ENCODE measurements at places on chromosomes 12 and 14. TPM values are rescaled to one million over a fixed set of nuclear protein-coding genes. Genes with fewer than 3 reads are reported as not detected.

The OAS3 gene
- total RNA-seq, result 22.1 TPM

The HAL gene
- total RNA-seq, result 0.82 TPM

The MARK3 gene
- total RNA-seq, result 78.0 TPM

The ITGA5 gene
- 22.3 TPM for total RNA-seq

The FAM181A gene
- total RNA-seq, result not detected

The STAT6 gene
- total RNA-seq, result 44.2 TPM

DNA sequence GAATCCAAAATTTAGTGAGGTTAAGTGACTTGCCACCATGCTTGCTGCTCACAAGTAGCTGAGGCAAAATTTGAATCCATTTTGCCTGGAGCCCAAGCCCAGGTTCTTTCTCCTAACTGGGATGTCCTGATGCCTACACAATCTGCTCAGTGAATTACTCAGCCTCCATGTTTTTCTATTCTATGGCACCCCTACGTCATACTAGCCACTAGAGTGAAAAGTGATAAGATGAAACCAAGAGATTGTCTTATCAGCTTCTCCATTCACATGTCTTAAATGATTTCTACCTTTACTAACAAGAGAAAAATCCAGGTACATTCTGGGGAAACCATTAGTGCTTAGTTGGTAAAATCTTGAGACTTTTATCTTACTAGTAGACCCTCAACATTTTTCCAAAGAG lies 720.1 kb downstream of the DIO2 start:
- DNase-seq, result no peak

DNA sequence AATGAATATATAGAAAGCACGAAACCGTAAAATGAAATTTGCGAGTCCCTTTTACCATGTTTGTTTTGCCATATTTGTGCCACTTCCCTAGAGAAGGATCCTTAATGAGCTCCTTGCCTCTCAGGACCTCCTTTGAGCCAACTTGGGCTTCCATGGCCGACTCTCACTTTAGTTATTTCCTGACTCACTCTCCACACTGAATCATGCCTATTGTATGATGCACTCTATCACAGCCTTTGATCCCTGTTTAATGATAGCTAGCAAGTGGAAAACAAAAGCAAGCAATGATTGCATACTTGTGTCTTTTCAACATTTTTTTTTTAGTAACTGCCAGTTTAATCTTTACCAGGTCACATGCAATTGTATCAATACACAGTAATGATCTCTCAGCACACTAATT lies 153.2 kb downstream of the CCER1 start:
- DNase-seq, result no peak

DNA sequence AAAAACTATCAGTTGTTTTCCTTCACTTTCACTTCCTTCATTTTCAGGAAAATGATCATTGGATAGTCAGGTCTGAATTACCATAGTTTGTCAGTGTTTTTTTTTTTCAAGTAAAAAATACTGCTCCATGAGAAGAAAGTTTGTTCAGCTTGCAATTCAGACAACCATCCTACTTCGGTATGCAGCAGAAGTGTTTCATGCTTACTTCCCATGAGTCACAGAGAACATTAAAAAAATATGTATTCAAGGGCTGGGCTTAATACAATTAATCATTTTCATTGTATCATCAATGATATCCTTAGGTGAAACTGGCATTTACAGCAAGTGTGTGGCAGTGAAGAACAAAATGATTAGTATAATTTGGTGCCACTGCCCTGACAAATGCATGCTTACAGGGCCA lies 21.6 kb downstream of the PYM1 start:
- no peak for DNase-seq

- DNase-seq, result no peak
These were observed 28.0 kb downstream of the PXN start for GRCh38 chr12:120237360-120238171.

DNA sequence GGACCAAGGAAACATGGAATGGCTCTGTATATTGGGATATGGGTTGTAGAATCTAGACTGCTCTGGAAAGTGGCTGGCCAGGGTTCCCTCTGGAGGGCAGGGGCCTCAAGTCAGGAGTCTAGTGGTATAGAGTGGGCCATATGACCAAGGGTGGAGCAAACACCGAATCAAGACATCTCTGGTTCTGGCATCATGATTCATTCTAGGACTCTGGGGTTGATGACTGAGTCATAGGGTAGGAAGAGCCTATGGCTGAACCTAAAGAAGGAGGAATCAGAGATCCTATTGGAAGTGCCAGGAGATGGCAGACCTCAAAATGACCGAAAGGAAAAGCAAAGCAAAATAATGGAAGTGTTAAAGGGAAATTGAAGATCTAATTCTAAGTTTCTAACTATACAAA lies 356.4 kb upstream of the PRICKLE1 start:
- no peak for DNase-seq

GRCh38 chr12:8628731-8629130 lies 16.1 kb upstream of the AICDA start:
- DNase-seq, result no peak

DNA sequence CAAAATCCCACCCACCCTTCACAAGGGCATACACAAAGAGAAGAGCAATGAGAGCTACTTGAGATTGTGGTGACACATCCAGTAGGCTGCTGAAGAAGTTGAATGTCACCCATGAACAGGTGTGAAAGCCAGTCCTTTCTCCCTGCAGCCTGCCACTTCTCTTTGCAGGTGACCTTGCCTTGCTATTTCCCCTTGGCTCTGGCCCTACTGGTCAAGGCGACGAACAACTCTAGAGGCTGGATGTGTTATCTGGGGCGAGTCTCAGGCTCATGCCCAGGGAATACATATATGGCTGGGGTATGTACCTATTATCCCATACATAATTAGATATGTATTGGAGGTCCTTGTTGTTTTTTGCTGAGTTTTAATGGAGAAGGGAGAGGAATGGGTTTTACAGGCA lies 70.2 kb upstream of the EGLN3 start:
- no peak for DNase-seq

GRCh38 chr14:46087604-46088003 lies 564.0 kb downstream of the RPL10L start:
- DNase-seq, result no peak

GRCh38 chr12:22262309-22262708 lies 72.2 kb downstream of the ST8SIA1 start:
- no peak for DNase-seq
